ENCODE measurements at places on chromosomes 1 and 21.
A peak's percentile ranks its signal among the peaks of the same experiment; 100 is the strongest.

- peak; percentile 81 for DNase-seq
Measured at GRCh38 chr1:228850141-228851100, 115.1 kb downstream of the RHOU start.

DNA sequence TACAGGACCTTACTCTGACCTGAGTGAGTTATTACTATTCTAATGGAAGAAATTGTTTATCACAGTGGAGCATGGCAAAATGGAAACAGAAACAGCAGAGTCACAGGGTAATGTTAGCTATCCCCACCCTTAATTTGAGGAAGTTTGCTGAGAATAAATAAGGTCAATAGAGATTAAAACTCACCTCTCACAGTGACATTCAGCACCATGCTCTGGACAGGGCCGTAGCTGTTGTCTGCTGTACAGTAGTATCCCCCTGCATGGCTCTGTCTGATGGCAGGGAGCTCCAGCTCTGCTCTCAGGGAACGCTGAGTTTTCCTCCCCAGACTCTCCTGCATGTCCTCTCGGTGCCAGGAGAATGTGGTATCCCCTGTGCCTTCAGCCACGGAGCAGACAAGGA lies 11.9 kb downstream of the FCRL4 start:
- peak; percentile 1 for DNase-seq

GRCh38 chr1:28663871-28664470 lies 4.6 kb upstream of the GMEB1 start:
- DNase-seq: no peak

GRCh38 chr21:18917622-18918021 lies 514.0 kb upstream of the TMPRSS15 start:
- DNase-seq: no peak

GRCh38 chr1:147651466-147651865 lies 18.9 kb downstream of the ACP6 start:
- no peak for DNase-seq

DNA sequence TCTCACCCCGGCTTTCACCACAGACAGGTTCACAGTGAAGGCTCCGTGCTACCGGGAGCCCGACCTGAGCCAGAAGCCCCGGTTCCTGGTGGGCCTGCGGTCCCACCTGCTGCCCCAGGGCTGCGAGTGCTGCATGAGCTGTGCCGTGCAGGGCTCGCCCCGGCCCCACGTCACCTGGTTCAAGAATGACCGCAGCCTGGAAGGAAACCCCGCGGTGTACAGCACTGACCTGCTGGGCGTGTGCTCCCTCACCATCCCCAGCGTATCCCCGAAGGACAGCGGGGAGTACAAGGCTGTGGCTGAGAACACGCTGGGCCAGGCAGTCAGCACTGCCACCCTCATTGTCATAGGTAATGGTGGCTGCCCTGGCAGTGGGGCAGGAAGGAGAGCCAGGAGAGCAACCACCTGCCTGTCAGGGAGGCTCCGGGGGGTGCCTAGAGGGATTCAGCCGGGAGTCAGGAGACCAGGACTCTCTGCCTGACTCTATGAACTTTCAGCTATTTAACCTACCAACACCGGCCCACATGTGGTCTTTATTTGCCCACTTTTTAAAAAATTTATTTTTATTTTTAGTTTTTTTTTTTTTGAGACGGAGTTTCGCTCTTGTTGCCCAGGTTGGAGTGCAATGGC lies 36.4 kb downstream of the IGFN1 start:
- DNase-seq: no peak

- DNase-seq: no peak
Measured at GRCh38 chr1:232250838-232251237, 379.1 kb downstream of the SIPA1L2 start.
